ENCODE measurements at places on chromosomes 2 and 18. TPM values are rescaled to one million over a fixed set of nuclear protein-coding genes. Genes with fewer than 3 reads are reported as not detected.

RNMT gene
- 16.6 TPM for total RNA-seq

AOX1 gene
- total RNA-seq, result 23.2 TPM

RAB27B gene
- total RNA-seq, result 30.2 TPM

CGREF1 gene
- 7.0 TPM for total RNA-seq

TMEM131 gene
- 20.2 TPM for total RNA-seq

CIB4 gene
- total RNA-seq, result not detected

CNTNAP5 gene
- not detected for total RNA-seq

CNDP1 gene
- not detected for total RNA-seq

RAB6C gene
- total RNA-seq, result not detected

ZNF385B gene
- total RNA-seq, result not detected

PTPN18 gene
- total RNA-seq, result 8.6 TPM

C2orf15 gene
- total RNA-seq, result not detected

KCNS3 gene
- 0.43 TPM for total RNA-seq

ALKAL2 gene
- total RNA-seq, result not detected

PROKR1 gene
- total RNA-seq, result not detected

UPP2 gene
- total RNA-seq, result not detected

ITM2C gene
- total RNA-seq, result 110 TPM

LCT gene
- total RNA-seq, result not detected

DCDC2C gene
- not detected for total RNA-seq

C2orf72 gene
- total RNA-seq, result under 0.01 TPM

LIPG gene
- total RNA-seq, result 12.4 TPM

STARD6 gene
- not detected for total RNA-seq

KIAA2012 gene
- under 0.01 TPM for total RNA-seq

RND3 gene
- total RNA-seq, result 606 TPM

ASXL2 gene
- total RNA-seq, result 4.3 TPM

SIX3 gene
- total RNA-seq, result not detected

MBD2 gene
- total RNA-seq, result 27.6 TPM

PTPRN gene
- 57.0 TPM for total RNA-seq

PLGLB1 gene
- 1.8 TPM for total RNA-seq

MREG gene
- 0.71 TPM for total RNA-seq

SNORC gene
- total RNA-seq, result 0.92 TPM

RAD51AP2 gene
- total RNA-seq, result not detected

NR4A2 gene
- 0.09 TPM for total RNA-seq

MPP4 gene
- 0.65 TPM for total RNA-seq

TANK gene
- 61.8 TPM for total RNA-seq

CBLN2 gene
- under 0.01 TPM for total RNA-seq

VWC2L gene
- not detected for total RNA-seq

C1QL2 gene
- not detected for total RNA-seq

DNPEP gene
- total RNA-seq, result 106 TPM

ERFE gene
- 7.3 TPM for total RNA-seq

UGT1A4 gene
- total RNA-seq, result not detected

SERPINB2 gene
- 0.74 TPM for total RNA-seq

COLEC11 gene
- 0.57 TPM for total RNA-seq

NOSTRIN gene
- 0.09 TPM for total RNA-seq

RSAD2 gene
- 0.55 TPM for total RNA-seq

B4GALT6 gene
- 2.5 TPM for total RNA-seq

RFTN2 gene
- 10.5 TPM for total RNA-seq

NETO1 gene
- not detected for total RNA-seq

INPP5D gene
- 0.46 TPM for total RNA-seq

UBE2F gene
- total RNA-seq, result 46.4 TPM

IRS1 gene
- total RNA-seq, result 10.7 TPM

G6PC2 gene
- total RNA-seq, result not detected

TMEM214 gene
- total RNA-seq, result 33.6 TPM

SNRNP27 gene
- total RNA-seq, result 31.3 TPM

ASPRV1 gene
- 0.28 TPM for total RNA-seq

TRIM43 gene
- total RNA-seq, result not detected

BAZ2B gene
- total RNA-seq, result 36.6 TPM

LRP1B gene
- under 0.01 TPM for total RNA-seq

Measured in smooth muscle cell of bladder (primary cell).